ENCODE measurements at places on chromosomes 3 and 15.

DNA sequence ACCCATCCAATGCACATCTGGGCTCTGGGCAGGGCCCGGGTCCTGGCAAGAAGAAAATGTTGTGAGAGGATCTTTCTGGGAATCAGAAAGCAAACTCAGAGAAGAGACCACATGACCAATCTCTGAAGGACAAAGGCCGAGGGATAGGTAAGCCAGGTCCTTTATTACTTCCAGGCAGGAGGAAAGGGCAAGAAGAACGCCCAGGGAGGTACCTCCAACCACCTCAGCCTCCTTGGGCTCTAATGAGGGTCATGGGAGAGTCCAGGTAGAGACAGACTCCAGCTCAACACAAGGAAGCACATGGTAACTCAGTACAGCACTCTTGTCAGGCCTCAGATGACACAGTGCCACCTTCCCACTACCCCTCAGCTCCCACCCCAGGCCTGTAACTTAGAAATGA lies 26.0 kb downstream of the ZNF445 start:
- no peak for DNase-seq

DNA sequence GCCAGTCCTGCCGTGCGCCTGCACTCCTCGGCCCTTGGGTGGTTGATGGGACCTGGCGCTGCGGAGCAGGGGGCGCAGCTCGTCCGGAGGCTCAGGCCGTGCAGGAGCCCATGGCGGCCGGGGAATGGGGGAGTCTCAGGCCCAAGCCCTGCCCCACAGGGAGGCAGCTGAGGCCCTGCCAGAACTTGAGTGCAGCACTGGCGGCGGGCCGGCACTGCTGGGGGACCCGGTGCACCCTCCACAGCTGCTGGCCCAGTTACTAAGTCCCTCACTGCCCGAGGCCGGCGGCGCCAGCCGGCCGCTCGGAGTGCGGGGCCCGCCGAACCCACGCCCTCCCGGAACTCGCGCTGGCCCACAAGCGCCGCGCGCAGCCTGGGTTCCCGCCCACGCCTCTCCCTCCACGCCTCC lies 190.9 kb upstream of the MME start:
- no peak for DNase-seq

DNA sequence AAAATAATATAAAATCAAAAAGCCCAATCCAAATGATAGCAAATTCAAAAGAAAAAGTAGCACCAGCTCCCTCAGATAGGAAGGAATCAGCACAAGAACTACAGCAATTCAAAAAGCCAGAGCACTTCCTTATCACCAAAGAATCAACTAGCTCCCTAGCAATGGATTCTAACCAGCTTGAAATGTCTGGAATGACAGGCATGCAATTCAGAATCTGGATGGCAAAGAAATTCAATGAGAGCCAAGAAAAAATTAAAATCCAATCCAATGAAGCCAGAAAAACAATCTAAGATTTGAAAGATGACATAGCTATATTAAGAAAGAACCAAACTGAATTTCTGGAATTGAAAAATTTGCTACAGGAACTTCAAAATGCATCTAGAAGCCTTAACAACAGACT lies 1334.4 kb upstream of the ALCAM start:
- DNase-seq: no peak

DNA sequence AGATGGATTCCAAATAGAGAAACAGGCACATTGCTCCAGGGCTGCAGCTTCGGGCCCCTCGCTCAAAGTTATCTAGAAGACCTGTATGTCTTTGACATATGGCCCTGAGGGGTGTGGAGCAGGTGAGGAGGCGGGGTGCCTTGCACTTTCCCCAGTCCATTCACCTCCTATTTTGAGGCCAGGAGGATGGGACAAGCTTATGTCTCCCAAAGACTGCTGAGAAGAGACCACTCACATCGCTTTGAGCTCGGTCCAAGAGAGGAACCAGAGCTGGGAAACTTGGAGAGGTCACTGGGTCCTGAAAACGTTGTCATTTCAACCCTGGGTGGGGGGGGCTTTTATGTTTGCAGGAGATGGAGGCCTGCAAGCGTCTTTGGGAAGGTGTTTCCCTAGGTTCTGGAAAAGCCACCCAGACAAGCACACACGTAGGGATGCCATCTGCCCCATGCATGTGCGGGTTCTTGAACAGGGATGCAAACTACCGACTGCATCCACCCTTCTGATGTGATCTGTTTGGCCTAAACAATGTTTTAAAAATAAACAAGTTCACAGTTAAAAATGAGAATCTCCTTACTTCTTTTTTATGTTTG lies 33.7 kb upstream of the SYNM start:
- no peak for DNase-seq

DNA sequence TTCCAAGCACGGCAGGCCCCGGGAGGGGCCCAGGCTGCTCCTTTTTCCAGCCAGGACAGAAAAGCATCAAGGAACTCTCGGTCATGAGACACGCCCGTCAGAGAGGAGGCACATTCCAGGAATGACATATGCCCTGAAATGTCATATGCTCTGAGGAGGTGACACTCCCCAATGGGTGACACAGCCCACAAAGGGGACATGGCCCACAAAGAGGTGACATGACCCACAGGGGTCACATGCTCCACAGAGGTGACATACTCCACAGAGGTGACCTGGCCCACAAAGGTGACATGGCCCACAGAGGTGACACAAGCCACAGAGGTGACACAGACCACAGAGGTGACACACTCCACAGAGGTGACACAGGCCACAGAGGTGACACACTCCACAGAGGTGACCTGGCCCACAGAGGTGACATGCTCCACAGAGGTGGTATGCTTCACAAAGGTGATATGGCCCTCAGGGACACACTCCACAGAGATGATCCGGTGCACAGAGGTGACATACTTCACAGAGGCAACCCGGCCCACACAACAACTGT lies 79.2 kb downstream of the ABHD5 start:
- no peak for DNase-seq

- DNase-seq: no peak
Measured at GRCh38 chr3:107679921-107680320, 157.2 kb downstream of the BBX start.

- DNase-seq: peak; percentile 26
Measured at GRCh38 chr3:62368705-62369475, 4.5 kb downstream of the FEZF2 start.

DNA sequence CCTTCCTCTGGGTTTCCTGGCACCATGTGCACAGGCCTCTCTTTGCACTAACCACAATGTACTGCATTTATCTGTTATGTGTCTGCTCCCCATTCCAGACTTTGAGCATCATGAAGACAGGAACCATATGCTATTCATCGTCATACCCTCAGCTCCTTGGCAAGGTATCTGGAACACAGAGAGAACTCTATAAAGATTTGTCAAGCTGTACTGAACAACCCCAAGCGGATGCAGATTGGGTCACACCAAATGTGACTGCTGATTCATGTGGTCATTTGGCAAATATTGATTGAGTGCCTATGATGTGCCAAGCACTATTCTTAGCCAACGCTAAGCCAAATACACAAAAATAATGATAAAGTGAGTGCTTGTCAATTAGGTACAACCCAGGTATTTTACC lies 7.5 kb upstream of the MEGF11 start:
- DNase-seq: no peak

GRCh38 chr3:127589600-127590281 lies 792 bp downstream of the TPRA1 start:
- DNase-seq: no peak

Data from hematopoietic multipotent progenitor cell treated with erythropoietin and hydrocortisone succinate and interleukin-3 and kit ligand, for 6 days (in vitro differentiated cells).